ENCODE measurements at places on chromosomes 7 and 10.

- no peak for DNase-seq
These were observed 30.8 kb upstream of the C10orf71 start for GRCh38 chr10:49268185-49268584.

GRCh38 chr10:37269554-37270256, 144.3 kb downstream of the ANKRD30A start:
- DNase-seq: no peak

GRCh38 chr7:130292682-130293257, at the start of gene CPA4:
Gene CPA4, plus strand, starts transcription at chr7:130293161. Its CDS starts 20 bp downstream, at chr7:130293181.
- DNase-seq: no peak

DNA sequence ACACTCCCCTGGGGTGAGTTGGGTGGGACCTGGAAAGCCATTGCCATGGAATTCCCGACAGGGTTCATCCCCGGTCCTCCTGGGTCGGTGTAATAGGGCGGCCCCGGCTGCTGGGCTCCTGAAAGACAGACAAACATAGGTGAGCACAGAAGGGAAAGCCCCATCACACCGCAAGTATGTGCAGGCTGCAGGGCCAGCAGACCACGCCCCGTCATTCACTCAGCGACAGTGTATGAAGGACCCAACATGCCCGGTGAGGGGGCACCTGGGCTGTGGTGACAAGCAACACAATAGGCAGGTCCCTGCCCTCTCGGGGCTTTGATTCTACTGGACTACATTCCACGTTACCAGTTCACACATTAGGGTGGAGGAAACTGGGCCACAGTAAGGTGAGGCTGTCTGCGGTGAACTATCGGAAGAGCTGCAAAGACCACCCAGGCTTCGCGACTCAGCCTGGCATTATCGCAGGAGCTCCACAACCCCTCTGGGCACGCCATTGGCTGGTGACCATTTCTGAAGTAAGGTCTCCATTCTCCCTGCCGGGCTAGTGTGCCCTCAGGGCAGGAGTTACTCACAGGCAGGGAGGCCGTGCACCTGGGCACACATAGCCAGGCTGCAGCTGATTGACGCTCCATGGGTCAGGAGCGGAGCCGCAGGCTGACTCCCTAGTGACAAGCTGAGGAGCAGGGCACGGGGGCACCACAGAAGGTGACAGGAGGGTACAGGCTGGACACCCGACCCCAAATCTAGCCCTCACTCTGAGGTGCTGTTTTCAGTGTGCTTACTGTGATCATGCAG, 99.2 kb downstream of the VOPP1 start:
- DNase-seq: no peak

- no peak for DNase-seq
These were observed 684 bp upstream of the ATXN7L1 start for GRCh38 chr7:105876964-105877601.

All from omental fat pad (tissue), 4 donors.